ENCODE measurements at places on chromosomes 4 and X.

- ATAC-seq: no peak
Measured at GRCh38 chrX:70398899-70399298, 24.2 kb upstream of the GDPD2 start.

- ATAC-seq: no peak
Measured at GRCh38 chr4:17489123-17489522, 22.8 kb downstream of the QDPR start.

- ATAC-seq: no peak
Measured at GRCh38 chr4:86595426-86595805, 1.3 kb downstream of the PTPN13 start.

DNA sequence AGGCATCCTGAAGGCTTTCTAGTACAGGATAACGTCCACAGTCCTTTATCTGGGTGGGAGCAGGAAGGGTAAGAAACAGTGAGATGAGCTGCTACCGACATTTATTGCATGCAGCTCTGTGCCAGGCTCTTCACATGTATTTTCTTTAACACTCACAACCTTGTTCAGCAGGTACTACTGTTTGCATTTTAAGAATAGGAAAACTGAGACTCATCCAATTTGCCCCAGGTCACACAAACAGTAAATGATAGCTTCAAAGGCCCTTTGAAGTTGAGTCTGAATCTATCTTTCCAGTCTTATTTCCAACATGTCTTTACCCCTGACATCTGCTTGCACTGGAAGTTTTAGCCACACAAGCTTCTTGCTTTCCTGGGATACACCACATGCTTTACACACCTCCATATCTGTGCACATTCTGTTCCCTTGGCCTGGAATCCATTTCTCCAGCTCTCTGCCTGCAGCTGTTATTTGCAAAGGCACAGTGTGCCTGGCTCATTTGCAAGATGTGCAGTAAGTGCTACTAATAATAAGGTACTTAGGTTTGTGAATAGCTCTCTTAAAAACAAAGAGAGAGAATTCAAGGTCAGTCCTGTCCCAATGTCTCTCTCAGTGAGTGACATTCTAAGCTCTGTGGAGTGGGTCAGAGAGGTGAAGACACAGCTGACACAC lies 61.2 kb downstream of the METTL14 start:
- ATAC-seq: no peak
